ENCODE measurements at places on chromosomes 5 and 9.
A peak's percentile ranks its signal among the peaks of the same experiment; 100 is the strongest.

DNA sequence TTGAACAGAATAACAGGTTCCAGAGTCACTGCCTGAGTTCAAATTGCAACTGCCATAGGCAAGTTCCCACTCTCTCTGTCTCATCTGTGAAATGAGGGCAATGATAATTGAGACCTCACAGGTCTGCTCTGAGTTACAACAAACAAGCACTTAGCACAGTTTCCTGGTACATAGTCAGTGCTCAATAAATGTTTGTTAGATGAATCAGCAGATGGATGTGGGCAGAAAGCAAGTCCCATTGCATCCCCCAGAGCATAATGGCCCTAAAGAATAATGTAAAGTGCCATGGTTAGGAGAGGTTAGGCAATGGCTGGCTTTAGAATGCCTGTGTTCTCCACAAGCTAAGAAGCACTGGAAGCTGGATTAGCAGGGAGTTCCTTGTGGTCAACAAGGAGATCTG, 136.5 kb upstream of the LARP1 start:
- H3K4me3 ChIP-seq = no peak overlapping the region
- no peaks in the 10 kb centered on the region for H3K36me3 ChIP-seq
- no peak overlapping the region for H3K27ac ChIP-seq

DNA sequence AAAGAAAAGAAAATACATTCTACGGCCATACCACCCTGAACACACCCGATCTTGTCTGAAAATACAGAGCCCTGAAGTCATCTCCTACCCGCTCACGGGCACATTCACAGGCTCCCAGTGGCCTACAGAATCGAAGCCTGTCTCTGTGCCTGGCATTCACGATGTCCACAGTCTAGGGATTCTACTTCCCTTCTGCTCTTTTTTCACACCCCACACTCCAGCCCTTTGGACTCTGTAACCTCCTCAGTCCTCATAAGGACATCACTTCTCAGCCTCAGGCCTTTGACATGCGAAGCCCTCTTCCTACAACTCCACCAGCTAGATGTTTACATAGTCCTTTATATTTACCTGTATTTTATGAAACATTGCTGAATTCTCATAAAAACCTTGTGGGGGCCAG, 77.8 kb downstream of the CSNK1A1 start:
- no peaks in the 10 kb centered on the region for H3K27me3 ChIP-seq
- no peaks in the 10 kb centered on the region for H3K36me3 ChIP-seq
- H3K4me3 ChIP-seq = no peak overlapping the region
- H3K4me1 ChIP-seq = no peaks in the 10 kb centered on the region
- H3K27ac ChIP-seq = no peak overlapping the region

GRCh38 chr9:120851449-120851848, 8.7 kb upstream of the PSMD5 start:
- DNase-seq = no peak
- H3K27ac ChIP-seq = no peak overlapping the region
- no peak overlapping the region for H3K4me3 ChIP-seq
- peaks cover 87% of the 10 kb centered on the region for H3K36me3 ChIP-seq
- peaks cover 23% of the 10 kb centered on the region for H3K4me1 ChIP-seq

DNA sequence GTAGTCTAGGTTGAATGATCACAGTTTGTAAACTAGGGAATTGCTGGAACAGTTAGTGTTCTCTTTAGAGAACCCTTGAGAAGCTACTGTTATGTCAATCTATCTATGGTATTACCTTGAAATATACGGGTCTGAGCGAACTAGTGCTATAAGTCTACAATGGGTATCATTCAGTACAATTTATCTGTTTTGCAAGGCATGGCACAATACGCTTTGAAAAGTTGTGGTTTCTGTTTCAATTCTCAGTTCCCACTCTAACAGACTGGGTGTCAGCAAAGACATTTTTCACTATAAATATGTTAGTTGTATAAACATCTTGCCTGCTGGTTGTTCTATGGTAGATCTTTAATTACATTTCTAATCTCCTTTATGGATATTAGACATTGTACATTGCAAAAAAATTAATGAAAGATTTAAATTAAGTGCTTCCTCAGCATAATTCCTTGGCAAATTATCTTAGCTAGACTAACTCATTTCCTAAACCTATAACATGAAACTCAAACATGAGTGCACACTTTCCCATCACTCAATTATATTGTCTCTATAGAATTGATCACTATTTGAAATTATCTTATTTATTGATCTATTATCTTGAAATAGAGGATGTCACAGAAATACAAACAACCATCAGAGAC, 24.9 kb upstream of the SLCO6A1 start:
- peaks cover 4% of the 10 kb centered on the region for H3K4me1 ChIP-seq
- H3K27ac ChIP-seq = no peak overlapping the region
- no peak overlapping the region for H3K4me3 ChIP-seq
- no peaks in the 10 kb centered on the region for H3K36me3 ChIP-seq

- H3K4me3 ChIP-seq = no peak overlapping the region
- no peak overlapping the region for H3K27ac ChIP-seq
- H3K36me3 ChIP-seq = no peaks in the 10 kb centered on the region
- no peaks in the 10 kb centered on the region for H3K27me3 ChIP-seq
- no peaks in the 10 kb centered on the region for H3K4me1 ChIP-seq
- DNase-seq = no peak
Observed at GRCh38 chr5:170760113-170760512, 23.4 kb upstream of the GABRP start.

DNA sequence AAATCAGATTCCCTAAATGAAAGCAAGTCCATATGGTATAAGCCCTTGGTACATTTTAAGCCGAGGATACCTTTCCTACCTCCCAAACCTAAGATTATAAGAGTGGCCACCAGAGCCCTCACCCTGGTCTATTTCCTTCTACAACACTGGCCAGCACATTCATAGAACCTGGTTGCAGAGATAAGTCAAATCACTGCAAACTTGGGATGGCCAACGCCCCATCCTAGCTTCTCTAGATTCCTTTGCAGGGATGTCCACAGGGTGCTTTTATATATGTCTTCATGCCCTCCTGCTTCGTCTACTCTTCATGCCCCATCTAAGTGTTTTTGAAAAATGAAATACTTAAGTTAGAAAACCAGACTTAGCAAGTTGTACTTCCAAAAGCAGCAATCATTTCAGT, 41.8 kb downstream of the SH3RF2 start:
- H3K4me3 ChIP-seq = no peak overlapping the region
- peaks cover 8% of the 10 kb centered on the region for H3K27me3 ChIP-seq
- no peak for DNase-seq
- no peaks in the 10 kb centered on the region for H3K36me3 ChIP-seq
- H3K27ac ChIP-seq = no peak overlapping the region

- no peaks in the 10 kb centered on the region for H3K36me3 ChIP-seq
- no peak overlapping the region for H3K4me3 ChIP-seq
- H3K4me1 ChIP-seq = no peaks in the 10 kb centered on the region
Observed at GRCh38 chr5:120678279-120678678, 214.2 kb downstream of the PRR16 start.

GRCh38 chr9:20340511-20340861, 281.8 kb downstream of the MLLT3 start:
- no peaks in the 10 kb centered on the region for H3K27me3 ChIP-seq
- no peak overlapping the region for H3K4me3 ChIP-seq

GRCh38 chr9:100028201-100028784, 70.5 kb downstream of the ERP44 start:
- H3K4me1 ChIP-seq = peaks cover 7% of the 10 kb centered on the region
- no peak overlapping the region for H3K4me3 ChIP-seq
- no peak overlapping the region for H3K27ac ChIP-seq
- no peaks in the 10 kb centered on the region for H3K27me3 ChIP-seq

GRCh38 chr5:170495825-170496661, 7.8 kb upstream of the KCNIP1 start:
- no peak overlapping the region for H3K27ac ChIP-seq
- no peaks in the 10 kb centered on the region for H3K4me1 ChIP-seq
- no peaks in the 10 kb centered on the region for H3K36me3 ChIP-seq
- no peak for DNase-seq

- peak; percentile 29 for DNase-seq
- no peak overlapping the region for H3K4me3 ChIP-seq
- H3K36me3 ChIP-seq = no peaks in the 10 kb centered on the region
- peaks cover 14% of the 10 kb centered on the region for H3K27me3 ChIP-seq
Observed at GRCh38 chr5:174793684-174794328, 69.4 kb downstream of the MSX2 start.

- H3K4me3 ChIP-seq = no peak overlapping the region
- H3K4me1 ChIP-seq = no peaks in the 10 kb centered on the region
- peaks cover 9% of the 10 kb centered on the region for H3K36me3 ChIP-seq
- no peak for DNase-seq
- H3K27me3 ChIP-seq = no peaks in the 10 kb centered on the region
Observed at GRCh38 chr5:172918421-172919371, 40.5 kb upstream of the RPL26L1 start.

DNA sequence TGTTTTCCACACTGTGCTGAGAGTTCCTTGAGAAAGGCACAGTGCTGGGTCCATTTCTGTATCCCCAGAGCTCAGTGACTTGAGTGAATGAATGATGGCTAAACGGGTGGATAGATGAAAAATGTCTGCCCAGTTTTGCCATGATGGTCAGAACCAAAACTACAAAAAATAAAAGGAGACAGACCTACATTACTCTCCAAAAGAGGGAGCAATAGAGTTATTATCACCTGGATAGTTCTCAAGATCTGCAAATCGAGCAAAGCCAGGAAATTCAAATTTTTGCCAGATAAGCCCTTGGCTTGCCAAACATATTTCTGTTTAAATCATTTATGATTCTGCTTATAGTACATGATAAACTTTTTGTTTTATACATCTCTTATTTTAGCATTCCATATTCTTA, 214.2 kb upstream of the ZNF462 start:
- no peaks in the 10 kb centered on the region for H3K27me3 ChIP-seq
- H3K4me3 ChIP-seq = no peak overlapping the region
- no peaks in the 10 kb centered on the region for H3K4me1 ChIP-seq
- no peak overlapping the region for H3K27ac ChIP-seq
- no peaks in the 10 kb centered on the region for H3K36me3 ChIP-seq
- no peak for DNase-seq

DNA sequence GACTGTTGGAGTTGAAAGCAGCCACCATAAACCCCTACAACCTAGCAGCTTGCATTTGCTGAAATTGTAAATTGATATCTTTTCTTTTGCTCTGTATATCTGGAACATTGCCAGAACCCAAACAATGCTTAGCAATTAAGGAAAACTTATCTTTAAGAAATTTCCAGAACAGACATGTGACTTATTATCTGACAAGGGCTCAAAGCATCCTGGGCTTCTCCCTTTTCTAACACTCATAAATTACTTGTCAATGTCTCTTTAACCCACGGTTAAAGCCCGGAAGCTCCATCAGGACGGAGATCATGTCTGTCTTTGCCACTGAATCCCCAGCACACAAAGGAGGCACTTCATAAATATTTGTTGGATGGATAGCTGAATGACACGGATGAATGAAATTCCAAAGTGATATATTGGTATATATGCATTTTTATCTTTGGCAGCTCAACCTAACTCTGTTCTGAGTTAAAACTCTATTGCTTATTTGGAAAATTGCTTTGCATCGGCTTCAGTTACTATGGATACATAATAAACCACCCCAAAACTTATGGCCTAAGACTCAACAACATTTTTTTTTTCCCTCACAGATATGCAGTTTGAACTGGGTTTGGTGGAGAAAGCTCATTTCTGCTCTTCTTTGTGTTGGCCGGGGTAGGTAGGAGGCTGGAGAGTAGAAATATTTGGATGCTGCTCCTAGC, 103.1 kb upstream of the CLINT1 start:
- no peak for DNase-seq
- no peaks in the 10 kb centered on the region for H3K36me3 ChIP-seq
- H3K4me3 ChIP-seq = no peak overlapping the region
- H3K4me1 ChIP-seq = no peaks in the 10 kb centered on the region
- no peak overlapping the region for H3K27ac ChIP-seq

DNA sequence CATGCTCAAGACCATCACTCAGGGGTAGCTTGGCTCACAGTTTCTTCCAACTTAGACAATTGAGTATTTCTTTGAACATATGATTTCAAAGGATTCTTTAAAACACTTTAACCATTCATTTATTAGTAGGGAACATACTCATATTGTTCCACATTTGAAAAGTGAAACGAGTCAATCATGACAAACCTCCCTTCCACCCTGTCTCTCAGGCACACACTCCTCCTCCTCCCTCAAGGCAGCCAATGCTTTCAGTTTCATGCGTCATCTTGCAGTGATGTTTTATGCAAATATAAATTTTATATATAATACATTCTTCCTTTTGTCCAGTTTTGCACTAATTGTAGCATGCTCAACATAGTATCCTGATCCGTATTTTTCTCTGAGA, 126.0 kb upstream of the BOD1 start:
- no peak overlapping the region for H3K4me3 ChIP-seq
- H3K27me3 ChIP-seq = no peaks in the 10 kb centered on the region
- H3K4me1 ChIP-seq = no peaks in the 10 kb centered on the region
- no peak for DNase-seq

DNA sequence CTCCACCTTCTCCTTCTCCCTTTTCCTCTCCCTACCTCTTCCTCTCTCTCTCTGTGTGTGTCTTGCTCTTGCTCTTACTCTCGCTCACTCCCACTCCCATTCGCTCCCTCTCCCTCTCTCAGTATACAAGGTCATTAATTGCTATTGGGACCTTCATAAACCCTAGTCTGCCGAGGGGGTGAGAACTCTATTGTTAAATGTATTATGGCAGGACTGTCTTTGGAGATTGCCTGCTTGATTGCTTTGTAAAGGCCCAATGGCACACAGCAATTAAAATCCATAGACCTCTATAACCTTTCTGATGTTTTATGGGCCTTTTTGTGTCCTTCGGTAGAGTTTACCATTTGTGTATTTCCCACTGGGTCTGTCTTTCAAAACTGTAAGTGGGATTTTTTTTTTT, 465.9 kb downstream of the ANXA1 start:
- H3K27me3 ChIP-seq = no peaks in the 10 kb centered on the region
- DNase-seq = no peak
- H3K4me3 ChIP-seq = no peak overlapping the region
- H3K27ac ChIP-seq = no peak overlapping the region
- H3K4me1 ChIP-seq = no peaks in the 10 kb centered on the region

DNA sequence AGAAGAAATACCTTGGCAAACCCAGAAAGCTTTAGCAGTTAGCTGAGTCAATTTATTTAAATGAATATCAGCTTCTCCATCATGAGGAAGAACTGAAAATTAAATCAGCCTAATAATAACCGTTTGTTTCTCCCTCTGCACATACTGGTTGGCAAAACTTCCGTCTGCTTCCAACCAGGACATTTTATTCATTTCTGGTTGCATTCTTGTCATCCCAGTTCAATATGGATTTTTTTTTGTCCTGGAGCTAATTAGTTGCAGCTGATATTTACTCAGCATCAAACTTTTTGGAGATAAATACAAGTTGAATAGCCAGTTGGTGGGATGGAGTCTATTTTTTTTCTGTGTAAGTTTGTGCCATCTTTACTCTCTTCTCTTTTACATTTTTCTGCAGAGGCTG, 126.5 kb upstream of the GDNF start:
- no peak overlapping the region for H3K27ac ChIP-seq
- no peaks in the 10 kb centered on the region for H3K4me1 ChIP-seq
- no peak overlapping the region for H3K4me3 ChIP-seq
- H3K27me3 ChIP-seq = no peaks in the 10 kb centered on the region
- no peaks in the 10 kb centered on the region for H3K36me3 ChIP-seq
- DNase-seq = no peak

DNA sequence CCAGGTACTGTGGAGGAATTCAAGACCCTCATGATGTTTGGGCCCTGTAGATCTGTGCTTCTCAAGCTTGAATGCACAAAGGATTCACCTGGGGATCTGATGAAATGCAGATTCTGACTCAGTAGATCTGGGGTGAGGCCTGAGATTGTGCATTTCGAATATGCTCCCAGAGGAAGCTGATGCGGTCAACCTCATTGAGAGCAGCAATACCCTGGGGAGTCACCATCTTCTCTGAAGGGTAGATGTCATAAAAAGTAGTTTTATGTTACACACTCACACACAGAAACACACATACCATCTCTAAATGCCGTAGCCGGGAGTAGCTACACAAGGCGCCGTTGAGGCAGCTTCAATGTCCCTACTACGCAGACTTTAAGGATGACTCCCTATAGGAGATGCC, 55.8 kb upstream of the CPEB4 start:
- no peak overlapping the region for H3K4me3 ChIP-seq
- no peak overlapping the region for H3K27ac ChIP-seq
- no peak for DNase-seq
- no peaks in the 10 kb centered on the region for H3K4me1 ChIP-seq
